Renal cortical epithelial cell (primary cell): ENCODE measurements at places on chromosomes 6 and 20.
A peak's percentile ranks its signal among the peaks of the same experiment; 100 is the strongest.

DNA sequence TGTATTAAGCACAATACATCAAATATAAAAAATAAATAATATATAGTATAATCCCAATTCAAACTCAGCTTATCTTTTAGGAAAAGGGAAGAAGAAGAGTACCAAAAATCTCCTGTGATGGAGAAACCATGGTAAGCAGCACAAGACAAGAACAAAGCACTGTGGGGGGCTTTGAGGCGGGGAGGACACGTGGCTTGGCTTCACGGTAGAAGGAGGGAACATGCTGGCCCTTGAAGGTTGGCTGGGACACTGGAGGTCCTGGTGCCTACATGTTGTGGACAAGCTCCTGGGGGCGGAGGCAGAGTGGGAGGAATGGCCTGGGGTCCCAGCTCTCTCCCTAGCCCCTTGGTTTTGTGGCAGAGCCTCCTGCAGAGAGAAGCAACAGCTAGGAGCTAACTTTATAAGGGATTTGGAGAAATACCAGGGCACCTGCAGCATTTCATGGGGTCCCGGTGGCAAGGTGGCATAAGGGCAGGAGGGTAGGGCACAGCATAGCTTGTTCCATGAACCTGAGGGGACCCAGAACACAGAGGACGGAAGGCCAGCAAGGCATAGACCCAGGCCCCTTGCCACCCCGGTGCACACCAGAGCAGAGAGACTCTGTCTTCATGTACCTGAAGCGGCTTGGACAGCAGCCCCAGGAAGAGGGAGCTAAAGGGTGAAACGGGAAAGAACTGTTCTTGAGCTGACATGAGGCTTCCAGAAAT, 72.0 kb downstream of the LY86 start:
- DNase-seq = no peak

GRCh38 chr20:1616858-1617434, 2.9 kb downstream of the SIRPB1 start:
- no peak for DNase-seq

DNA sequence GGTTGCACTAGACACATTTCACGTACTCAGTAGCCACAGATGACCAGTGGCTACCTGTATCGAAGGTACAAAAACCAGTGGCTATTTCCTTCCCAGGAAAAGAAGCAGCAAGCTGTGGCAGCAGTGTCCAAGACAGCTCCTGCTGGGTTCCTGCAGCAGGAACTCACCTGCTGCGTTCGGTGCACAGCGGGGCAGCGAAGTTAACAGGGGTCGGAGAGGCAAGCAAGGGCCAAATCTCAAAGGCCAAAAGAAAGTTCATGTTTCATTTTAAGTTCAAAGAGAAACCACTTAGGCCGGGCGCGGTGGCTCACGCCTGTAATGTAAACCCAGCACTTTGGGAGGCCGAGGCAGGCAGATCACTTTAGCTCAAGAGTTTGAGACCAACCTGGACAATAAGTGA, 26.9 kb downstream of the ASIP start:
- no peak for DNase-seq

GRCh38 chr20:47412083-47412482, 55.6 kb upstream of the ZMYND8 start:
- no peak for DNase-seq

- DNase-seq = peak; percentile 34
Measured at GRCh38 chr20:3222635-3223600, 13.6 kb downstream of the ITPA start.

DNA sequence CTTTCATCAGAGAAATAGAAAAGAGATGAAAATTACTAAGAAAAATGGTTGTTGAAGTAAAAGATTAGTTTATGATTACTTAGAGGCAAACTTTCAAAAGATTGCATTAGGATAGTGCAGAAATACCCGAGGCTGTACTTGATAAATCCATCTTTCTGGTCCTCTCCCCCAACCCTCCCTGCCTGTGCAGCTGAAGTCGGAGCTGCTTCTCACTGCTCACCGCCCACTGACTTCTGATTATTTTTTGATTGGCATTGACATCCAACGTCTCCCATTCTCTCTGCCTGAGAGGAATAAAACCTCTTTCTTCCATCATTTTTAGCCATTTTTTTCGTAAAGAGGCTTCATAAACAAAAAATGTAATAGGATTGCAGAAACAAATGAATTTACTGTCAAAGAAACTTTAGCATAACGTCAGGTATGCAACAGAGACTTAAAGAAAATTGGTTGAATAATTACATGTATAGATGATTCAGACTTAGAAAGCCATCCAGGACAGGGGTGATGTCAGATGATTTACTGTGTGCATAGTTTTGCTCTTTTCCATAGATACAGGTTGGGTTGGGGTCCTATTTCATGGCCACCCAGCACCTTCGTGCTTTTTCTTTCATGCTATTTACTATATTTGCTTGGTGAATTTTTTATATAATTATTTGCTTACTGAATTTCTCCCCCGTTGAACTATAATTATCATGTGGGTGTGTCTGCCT, 53.6 kb upstream of the EDN3 start:
- DNase-seq = no peak
